A549 treated with RU486 at 1 μM for 4 hours (cell line): ENCODE measurements at places on chromosomes 6 and 20. TPM values are rescaled to one million over a fixed set of nuclear protein-coding genes. Genes with fewer than 3 reads are reported as not detected.

Gene ID4
- 0.73 to 1.6 TPM (median 0.92 TPM) in 5 replicates for total RNA-seq

Gene PDE7B
- 1.0 to 1.6 TPM (median 1.2 TPM) in 5 replicates for total RNA-seq

Gene SEL1L2
- total RNA-seq, result not detected in 5 replicates

Gene CDH22
- 0.06 TPM in 1 of 5 replicates, not detected in the others for total RNA-seq

Gene PAX1
- 0.01 TPM in 1 of 5 replicates, not detected in the others for total RNA-seq

Gene ZKSCAN3
- 1.3 to 1.9 TPM (median 1.6 TPM) in 5 replicates for total RNA-seq

Gene HTR1E
- total RNA-seq, result not detected in 5 replicates

Gene NOTCH4
- total RNA-seq, result 0.22 to 0.73 TPM (median 0.46 TPM) in 5 replicates

Gene ALDH8A1
- 0.08 to 0.17 TPM (median 0.13 TPM) in 4 of 5 replicates, not detected in the other for total RNA-seq

Gene RWDD1
- total RNA-seq, result 18.4 to 41.6 TPM (median 36.8 TPM) in 5 replicates

Gene CPNE5
- total RNA-seq, result 0.05 to 0.15 TPM (median 0.08 TPM) in 4 of 5 replicates, not detected in the other

Gene FAM83C
- 0.05 to 0.13 TPM (median 0.09 TPM) in 4 of 5 replicates, not detected in the other for total RNA-seq

Gene ZBTB12
- total RNA-seq, result 3.1 to 4.9 TPM (median 4.2 TPM) in 5 replicates

Gene SCRT2
- not detected in 5 replicates for total RNA-seq

Gene PGC
- total RNA-seq, result not detected in 5 replicates

Gene TTLL9
- 0.03 to 0.15 TPM (median 0.09 TPM) in 5 replicates for total RNA-seq

Gene TRIM10
- total RNA-seq, result not detected in 5 replicates

Gene PRIM2
- total RNA-seq, result 8.2 to 14.9 TPM (median 12.7 TPM) in 5 replicates

Gene ELOVL2
- 3.7 to 7.6 TPM (median 7.6 TPM) in 5 replicates for total RNA-seq

Gene FERMT1
- 15.8 to 17.7 TPM (median 17.0 TPM) in 5 replicates for total RNA-seq

Gene NCOA6
- total RNA-seq, result 17.5 to 20.1 TPM (median 19.8 TPM) in 5 replicates

Gene SOX4
- total RNA-seq, result 7.6 to 15.7 TPM (median 14.1 TPM) in 5 replicates

Gene BEND6
- total RNA-seq, result 0.53 to 1.6 TPM (median 0.88 TPM) in 5 replicates

Gene CCM2L
- total RNA-seq, result 0.47 to 0.67 TPM (median 0.56 TPM) in 5 replicates

Gene KIAA0408
- 5.3 to 8.3 TPM (median 5.9 TPM) in 5 replicates for total RNA-seq

Gene C20orf202
- 0.09 to 0.12 TPM in 2 of 5 replicates, not detected in the others for total RNA-seq

Gene MEI4
- total RNA-seq, result not detected in 5 replicates

Gene FAM209B
- total RNA-seq, result 0.25 to 0.59 TPM (median 0.48 TPM) in 4 of 5 replicates, not detected in the other

Gene RBM38
- total RNA-seq, result 23.0 to 37.3 TPM (median 35.1 TPM) in 5 replicates

Gene LKAAEAR1
- total RNA-seq, result 0.79 to 2.0 TPM (median 1.7 TPM) in 5 replicates

Gene ECHDC1
- total RNA-seq, result 35.8 to 65.1 TPM (median 37.6 TPM) in 5 replicates

Gene HLA-DOA
- total RNA-seq, result 0.50 TPM in 1 of 5 replicates, not detected in the others

Gene KATNA1
- 8.6 to 12.4 TPM (median 11.2 TPM) in 5 replicates for total RNA-seq

Gene NR2E1
- 0.03 TPM in 1 of 5 replicates, not detected in the others for total RNA-seq

Gene STMND1
- total RNA-seq, result not detected in 5 replicates

Gene CASS4
- total RNA-seq, result 0.03 to 0.08 TPM (median 0.05 TPM) in 3 of 5 replicates, not detected in the others

Gene PRL
- total RNA-seq, result not detected in 5 replicates

Gene RPS6KA2
- total RNA-seq, result 0.07 to 0.46 TPM (median 0.08 TPM) in 5 replicates

Gene DCDC2
- 3.0 to 4.3 TPM (median 3.3 TPM) in 5 replicates for total RNA-seq

Gene SCP2D1
- not detected in 5 replicates for total RNA-seq

Gene CST3
- total RNA-seq, result 228 to 416 TPM (median 390 TPM) in 5 replicates

Gene PLA2G7
- total RNA-seq, result 0.11 TPM in 1 of 5 replicates, not detected in the others

Gene AFG1L
- total RNA-seq, result 0.79 to 2.4 TPM (median 1.9 TPM) in 5 replicates

Gene UNC93A
- total RNA-seq, result not detected in 5 replicates

Gene GMNN
- total RNA-seq, result 53.5 to 64.3 TPM (median 56.0 TPM) in 5 replicates

Gene SMIM8
- total RNA-seq, result 2.3 to 3.9 TPM (median 2.8 TPM) in 5 replicates

Gene SLC23A2
- total RNA-seq, result 13.1 to 17.2 TPM (median 17.0 TPM) in 5 replicates

Gene GABRR1
- total RNA-seq, result not detected in 5 replicates

Gene SFTA2
- total RNA-seq, result not detected in 5 replicates

Gene MUC22
- 0.01 to 0.03 TPM in 2 of 5 replicates, not detected in the others for total RNA-seq

Gene COL11A2
- total RNA-seq, result 0.37 to 1.3 TPM (median 0.90 TPM) in 5 replicates

Gene STX11
- 1.8 to 2.9 TPM (median 2.0 TPM) in 5 replicates for total RNA-seq

Gene CYP21A2
- not detected in 5 replicates for total RNA-seq
